Aortic smooth muscle cell (primary cell): ENCODE measurements at places on chromosomes 6 and 20. TPM values are rescaled to one million over a fixed set of nuclear protein-coding genes. Genes with fewer than 3 reads are reported as not detected.

The NR2E1 gene
- not detected in 2 replicates for total RNA-seq

The BMP7 gene
- not detected in 2 replicates for total RNA-seq

The TTK gene
- total RNA-seq: 11.7 and 16.9 TPM in 2 replicates

The TNXB gene
- 33.9 and 58.7 TPM in 2 replicates for total RNA-seq

The FABP7 gene
- not detected in 2 replicates for total RNA-seq
